Dermis microvascular lymphatic vessel endothelial cell (primary cell): ENCODE measurements at places on chromosomes 1 and 21.
A peak's percentile ranks its signal among the peaks of the same experiment; 100 is the strongest.

DNA sequence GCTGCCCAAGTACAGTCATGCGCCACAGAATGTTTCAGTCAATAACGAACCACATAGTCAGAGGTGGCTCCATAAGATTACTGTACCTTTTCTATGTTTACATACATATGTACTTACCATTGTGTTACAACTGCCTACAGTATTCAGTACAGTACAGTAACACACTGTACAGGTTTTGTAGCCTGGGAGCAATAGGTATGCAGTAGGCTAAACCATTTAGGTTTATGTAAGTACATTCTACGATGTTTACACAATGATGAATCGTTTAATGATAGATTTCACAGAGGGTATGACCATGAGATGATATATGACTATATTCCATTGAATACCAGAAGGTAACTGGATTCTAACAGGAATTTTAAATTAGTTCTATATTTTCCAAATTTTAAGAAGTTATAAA lies 10.5 kb downstream of the YY1AP1 start:
- DNase-seq = no peak

DNA sequence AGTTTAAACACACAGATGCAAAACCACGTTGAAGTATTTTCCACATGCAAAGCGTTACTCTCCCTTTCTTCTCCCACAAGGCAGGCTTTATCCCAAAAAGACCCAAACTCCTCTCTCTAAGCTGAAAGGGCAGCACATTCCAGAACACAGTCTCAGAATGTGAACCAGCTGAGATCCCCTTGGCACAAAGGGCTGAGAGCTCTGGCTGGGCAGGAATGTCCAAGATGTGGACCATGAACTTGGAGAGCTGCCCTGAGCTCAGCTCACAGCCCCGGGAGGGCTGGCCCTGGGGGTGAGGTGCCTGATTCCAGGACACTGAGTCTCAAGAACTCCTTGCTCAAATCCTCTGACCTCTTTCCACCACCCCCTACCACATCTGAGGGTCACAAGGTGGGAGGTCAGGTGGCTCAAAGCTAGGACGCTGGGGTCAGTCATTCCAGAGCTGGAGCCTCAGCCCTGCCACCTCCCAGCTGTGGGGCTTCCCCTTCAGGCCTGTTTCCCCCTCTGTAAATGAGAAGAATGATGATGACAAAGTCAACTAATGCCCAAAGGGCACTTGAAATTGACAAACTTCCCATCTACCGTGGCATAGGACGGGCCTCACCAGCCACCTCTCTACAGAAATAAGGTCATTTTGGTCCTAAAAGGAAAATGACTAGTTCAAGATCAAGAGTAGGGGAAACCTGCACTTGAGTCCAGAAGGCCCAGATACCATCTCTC lies 11.5 kb downstream of the ALDH4A1 start:
- no peak for DNase-seq

- DNase-seq = peak; percentile 99
Measured at GRCh38 chr1:228457396-228458176, 29.6 kb upstream of the RNF187 start.

DNA sequence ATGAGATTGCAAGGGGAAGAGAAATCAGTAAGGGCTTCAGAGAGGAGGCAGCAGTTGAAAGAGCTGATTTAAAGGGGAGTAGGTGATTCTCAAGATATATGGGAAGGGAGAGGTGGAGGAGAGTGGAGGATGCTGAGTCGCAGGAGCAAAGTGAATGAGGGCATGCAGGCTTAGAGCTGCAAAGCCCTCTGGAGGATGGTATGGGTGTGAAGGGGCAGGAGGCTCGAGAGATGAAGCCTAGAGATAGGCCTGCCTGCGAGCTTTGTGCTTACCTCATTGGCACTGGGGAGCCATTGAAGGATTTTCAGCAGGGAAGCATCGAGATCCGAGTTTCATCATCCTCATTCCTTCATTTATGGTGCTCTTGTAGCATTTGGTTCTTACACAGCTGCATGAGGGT lies 15.8 kb upstream of the SH2D2A start:
- DNase-seq = no peak

DNA sequence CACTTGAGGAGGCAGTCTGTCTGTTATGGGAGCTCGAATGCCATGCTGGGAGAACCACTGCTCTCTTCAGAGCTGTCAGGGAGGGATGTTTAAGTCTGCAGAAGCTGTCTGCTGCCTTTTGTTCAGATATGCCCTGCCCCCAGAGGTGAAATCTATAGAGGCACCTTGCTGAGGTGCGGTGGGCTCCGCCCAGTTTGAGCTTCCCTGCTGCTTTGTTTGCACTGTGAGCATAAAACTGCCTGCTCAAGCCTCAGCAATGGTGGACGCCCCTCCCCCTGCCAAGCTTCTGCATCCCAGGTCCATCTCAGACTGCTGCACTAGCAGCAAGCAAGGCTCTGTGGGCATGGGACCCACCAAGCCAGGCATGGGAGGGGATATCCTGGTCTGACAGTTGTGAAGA lies 247.5 kb downstream of the LMX1A start:
- DNase-seq = no peak

GRCh38 chr1:156217871-156218270 lies 5.1 kb downstream of the PMF1 start:
- peak; percentile 67 for DNase-seq

GRCh38 chr1:1153874-1154273 lies 19.8 kb upstream of the TTLL10 start:
- no peak for DNase-seq

DNA sequence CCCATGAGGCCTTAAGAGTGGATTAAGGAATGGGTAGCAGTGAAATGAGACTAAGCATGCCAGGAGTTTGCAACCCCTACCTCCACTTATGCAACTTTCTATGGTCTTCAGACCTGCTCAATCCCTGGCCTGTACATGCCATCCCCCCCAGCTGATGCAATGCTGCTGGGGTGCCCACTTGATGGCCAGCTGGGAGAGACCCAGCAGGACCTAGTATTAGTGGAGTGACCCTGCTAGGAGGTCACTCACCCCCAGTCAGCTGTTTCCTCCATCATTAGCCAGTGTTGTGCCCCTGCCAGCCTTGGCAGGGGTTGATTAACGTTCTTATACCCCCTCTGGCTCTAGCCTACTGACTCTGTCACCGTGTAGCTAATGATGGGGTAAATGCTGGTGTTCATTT lies 236.6 kb downstream of the DYRK1A start:
- no peak for DNase-seq

DNA sequence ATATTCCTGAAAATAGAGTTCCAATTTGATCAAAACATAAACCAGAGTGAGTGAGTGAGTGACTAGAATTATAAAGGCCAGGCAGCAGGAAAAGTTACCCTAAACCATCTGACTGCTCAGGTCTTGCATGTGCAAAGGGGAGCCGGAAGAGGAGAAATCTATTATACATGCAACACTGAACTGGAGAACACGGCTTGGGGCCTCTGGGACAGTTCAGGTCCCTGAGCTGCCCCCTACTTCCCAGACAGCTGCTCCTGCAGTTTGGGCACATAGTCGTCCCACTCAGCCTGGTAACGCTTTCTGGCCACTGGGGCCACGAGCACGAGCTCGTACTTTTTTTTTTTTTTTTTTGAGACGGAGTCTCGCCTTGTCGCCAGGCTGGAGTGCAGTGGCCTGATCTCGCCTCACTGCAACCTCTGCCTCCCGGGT lies 40.1 kb downstream of the PTPRC start:
- DNase-seq = no peak

GRCh38 chr1:160247053-160247452 lies 15.3 kb downstream of the DCAF8 start:
- DNase-seq = no peak

GRCh38 chr1:32612189-32612881 lies 38.0 kb downstream of the ZBTB8OS start:
- peak; percentile 48 for DNase-seq

- DNase-seq = peak; percentile 66
Measured at GRCh38 chr1:200180821-200181220, 153.3 kb downstream of the NR5A2 start.

- DNase-seq = no peak
Measured at GRCh38 chr1:208239473-208240381, 4.5 kb downstream of the PLXNA2 start.

GRCh38 chr21:29056538-29057050 lies 16.9 kb downstream of the CCT8 start:
- no peak for DNase-seq

DNA sequence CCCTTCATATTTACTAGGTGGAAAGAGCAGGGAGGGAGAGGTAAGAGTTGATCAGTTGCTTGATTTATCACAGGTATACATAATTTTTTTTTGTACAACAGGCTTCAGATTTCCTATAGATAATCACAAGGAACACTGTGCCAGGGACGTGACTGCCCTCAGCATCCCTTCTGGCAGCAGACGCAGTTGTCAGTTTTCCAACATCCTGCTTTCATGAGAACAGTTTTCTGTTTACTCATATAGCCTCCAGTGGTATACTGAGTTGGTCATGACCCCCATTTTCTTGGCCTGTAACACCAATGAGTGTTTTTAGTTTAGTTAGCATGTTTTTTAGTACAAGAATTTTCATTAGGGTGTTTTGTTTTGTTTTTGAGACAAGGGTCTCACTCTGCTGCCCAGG lies 37.9 kb upstream of the PTPRF start:
- peak; percentile 25 for DNase-seq

DNA sequence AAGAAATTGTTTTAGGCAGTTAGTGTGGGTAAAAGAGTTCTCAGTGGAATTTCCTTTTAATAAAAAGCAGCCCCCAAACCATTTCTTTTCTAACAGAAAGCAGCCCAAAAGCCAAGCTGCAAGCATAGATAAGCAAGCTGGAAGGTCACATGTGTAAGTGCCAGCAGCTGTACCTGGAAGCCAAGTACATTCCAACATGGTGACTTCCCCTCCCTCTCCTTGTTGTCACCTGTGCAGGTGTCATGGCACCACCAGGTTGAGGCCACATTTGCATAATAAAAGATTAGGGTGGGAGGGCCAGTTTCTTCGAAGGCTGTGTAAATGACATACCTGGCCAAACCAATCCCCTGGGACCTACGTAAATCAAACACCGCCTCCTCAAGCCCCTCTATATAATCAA lies 240.3 kb upstream of the RAB4A start:
- DNase-seq = no peak

GRCh38 chr1:33346927-33347649 lies 26.2 kb upstream of the A3GALT2 start:
- peak; percentile 93 for DNase-seq

GRCh38 chr1:62884156-62884740 lies 100.3 kb downstream of the ATG4C start:
- DNase-seq = no peak

- DNase-seq = no peak
Measured at GRCh38 chr1:235069176-235069575, 59.5 kb downstream of the TOMM20 start.

GRCh38 chr1:219330001-219330400 lies 156.3 kb downstream of the LYPLAL1 start:
- DNase-seq = no peak

DNA sequence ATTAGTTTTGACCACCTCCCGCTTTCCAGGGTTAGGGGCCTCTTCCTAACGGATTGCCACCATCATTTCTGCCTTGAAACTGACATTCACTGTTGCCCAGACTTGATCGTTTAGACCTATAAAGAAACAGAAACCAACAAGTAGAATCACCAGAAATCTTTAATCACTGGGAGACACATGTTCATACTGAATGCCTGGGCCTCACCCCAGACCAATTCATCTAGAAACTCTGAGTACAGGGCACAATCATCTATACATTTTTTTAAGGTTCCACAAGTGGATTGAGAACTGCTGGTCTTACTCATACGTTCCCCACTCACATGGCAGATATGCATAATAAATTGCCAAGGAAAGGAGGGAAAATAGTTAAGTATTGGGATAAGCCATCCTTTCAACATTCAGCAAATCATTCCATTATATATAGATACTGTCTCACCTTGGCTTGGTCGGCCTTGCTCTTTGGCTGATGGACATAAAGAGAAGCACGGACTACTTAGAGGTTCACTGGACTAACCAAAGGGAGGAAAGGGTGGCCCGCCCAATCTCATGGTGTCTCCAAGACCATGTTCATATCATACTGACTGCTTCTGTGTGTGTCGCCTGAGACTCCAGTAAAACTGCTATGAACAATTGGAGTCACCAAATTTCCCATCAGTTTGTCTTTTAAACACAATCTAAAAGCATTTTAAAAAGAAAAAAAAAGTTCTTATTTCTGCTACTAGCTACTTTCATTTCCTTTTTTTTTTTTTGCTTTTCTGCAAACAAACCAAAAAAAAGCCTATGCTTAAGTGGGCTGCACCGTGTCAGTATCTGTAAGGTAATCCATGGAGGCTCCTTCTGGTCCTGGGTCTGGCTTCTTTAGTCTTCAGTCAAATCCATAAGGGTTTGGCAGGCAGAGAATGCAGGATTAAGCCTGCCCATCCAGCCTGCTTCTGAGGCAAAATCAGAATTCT lies 9.4 kb upstream of the TARBP1 start:
- DNase-seq = no peak

DNA sequence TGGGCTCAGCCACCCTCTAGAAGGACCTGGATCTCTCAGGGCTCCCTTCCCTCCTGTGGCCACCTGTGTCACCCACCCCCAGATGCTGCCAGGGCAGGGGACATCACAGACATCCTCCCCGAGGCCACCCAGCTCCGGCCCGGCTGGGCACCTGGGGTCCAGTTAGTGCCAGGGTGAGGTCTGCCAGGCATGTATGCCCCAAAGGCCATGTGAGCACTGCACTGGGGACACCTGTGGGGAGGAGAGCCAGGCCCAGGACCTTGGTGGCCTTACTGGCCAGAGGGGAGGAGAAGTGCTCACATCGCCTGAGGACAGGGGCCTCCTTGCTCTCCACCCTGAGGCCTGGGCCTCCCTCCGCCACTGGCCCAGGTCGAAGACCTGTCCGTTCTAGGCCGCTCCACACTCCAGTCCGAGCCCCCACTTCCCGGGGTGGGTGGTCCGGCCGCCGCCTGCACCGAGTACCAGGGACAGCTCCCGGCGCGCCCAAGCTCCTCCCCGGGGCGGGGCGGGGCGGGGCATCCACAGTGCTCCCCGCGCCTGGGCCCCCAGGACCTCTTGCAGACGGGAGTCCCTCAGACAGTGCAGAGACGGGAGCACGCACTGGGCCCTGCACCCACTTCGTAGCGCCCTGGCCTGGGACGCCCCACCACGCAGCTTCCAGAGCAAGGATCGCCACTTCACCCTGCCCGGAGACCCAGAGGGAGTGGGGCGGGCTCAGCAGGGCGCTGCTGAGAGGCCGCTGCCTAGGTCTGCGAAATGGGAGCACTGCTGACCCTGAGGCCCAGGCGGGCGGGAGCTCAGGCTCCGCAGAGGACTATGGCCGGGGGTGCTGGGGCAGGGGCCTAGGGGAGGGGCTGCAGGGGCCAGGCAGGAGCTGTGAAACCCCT lies 34.3 kb upstream of the CCDC27 start:
- peak; percentile 8 for DNase-seq

- no peak for DNase-seq
Measured at GRCh38 chr1:56404561-56405030, 174.8 kb downstream of the PLPP3 start.
